ENCODE measurements at places on chromosomes 11 and 22.

- no peak for DNase-seq
These were observed 311.2 kb downstream of the NXPE2 start for GRCh38 chr11:114989536-114989935.

- no peak for DNase-seq
These were observed 9.0 kb upstream of the FLRT1 start for GRCh38 chr11:64026575-64027205.

- DNase-seq = no peak
These were observed 548 bp downstream of the FDXACB1 start for GRCh38 chr11:111878385-111878848.

DNA sequence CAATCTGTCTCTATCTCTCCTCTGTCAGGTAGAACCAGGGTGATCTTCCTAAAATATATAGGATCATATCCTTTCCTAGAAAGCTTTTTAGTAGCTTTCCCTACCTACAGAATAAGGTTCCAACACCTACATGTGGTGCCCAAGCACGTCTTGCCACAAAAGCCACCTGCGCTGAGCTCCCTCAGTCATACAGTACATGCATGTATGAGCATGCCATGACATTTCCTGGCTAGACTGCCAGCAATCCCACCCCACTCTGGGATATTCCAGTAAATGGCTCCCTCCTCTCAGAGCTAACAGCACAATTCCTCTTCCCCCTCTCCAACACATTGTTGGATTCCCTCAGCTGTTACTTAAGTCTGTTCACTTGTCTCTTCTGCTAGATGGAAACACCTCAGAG is 398.0 kb downstream of the TENM4 start:
- DNase-seq = no peak

- DNase-seq = no peak
These were observed 100.8 kb downstream of the TRIM29 start for GRCh38 chr11:120037111-120037510.

- no peak for DNase-seq
These were observed 1307.5 kb upstream of the TENM4 start for GRCh38 chr11:80748207-80748925.

DNA sequence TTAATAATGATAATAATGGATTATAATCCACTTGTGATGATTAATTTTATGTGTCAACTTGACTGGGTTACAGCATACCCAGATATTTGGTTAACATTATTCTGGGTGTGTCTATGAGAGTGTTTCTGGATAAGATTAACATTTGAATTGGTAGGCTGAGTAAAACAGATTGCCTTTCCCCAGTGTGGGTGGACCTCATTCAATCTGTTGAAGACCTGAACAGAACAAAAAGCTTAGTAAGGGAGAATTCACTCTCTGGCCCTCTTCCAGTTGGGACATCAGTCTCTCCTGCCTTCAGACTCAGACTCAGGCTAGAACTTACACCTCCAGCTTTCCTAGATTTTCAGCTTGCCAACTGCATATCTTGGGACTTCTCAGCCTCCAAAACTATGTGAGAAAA is 37.3 kb upstream of the RRAS2 start:
- no peak for DNase-seq

DNA sequence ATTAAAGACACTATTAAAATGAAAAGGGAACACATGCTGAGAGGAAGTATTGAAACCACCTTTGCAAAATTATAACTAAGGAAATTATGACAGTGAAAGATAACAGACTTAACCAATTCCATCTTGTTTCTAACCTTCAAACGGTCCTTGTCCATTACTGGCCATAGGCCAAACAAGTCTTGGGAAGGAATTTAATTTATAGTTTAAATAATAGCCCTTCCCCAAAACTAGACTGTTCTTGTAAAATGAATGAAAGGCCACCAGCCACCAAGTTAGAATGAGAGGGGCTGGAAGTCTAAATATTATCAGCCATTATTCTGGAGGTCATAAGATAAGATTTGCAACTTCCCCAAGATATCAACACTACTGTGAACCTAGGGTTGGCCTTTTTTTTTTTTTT is 1.8 kb upstream of the TALDO1 start:
- no peak for DNase-seq

- no peak for DNase-seq
These were observed 39.3 kb downstream of the LARGE1 start for GRCh38 chr22:33880986-33881385.

GRCh38 chr11:107661656-107662055 is 50.2 kb downstream of the SLN start:
- DNase-seq = no peak

DNA sequence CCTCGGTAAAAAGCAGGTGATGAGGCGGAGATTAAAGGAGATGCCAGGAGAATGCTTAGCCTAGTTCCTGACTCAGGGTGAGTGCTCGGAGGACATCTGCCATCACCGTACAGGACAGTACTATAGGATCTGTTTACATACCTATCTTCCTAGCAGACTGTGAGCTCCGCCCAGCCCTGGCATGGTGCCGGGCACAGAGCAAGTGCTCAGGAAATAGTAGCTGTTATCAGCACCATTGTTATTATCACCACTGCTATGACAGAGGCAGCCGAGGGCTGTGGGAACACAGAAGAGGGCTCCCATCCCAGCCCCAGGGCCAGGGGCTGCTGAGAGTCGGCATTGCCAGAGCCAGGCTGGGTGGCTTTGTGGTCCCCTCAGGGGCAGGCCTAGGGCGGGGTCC is 642 bp upstream of the SEPTIN3 start:
- no peak for DNase-seq

DNA sequence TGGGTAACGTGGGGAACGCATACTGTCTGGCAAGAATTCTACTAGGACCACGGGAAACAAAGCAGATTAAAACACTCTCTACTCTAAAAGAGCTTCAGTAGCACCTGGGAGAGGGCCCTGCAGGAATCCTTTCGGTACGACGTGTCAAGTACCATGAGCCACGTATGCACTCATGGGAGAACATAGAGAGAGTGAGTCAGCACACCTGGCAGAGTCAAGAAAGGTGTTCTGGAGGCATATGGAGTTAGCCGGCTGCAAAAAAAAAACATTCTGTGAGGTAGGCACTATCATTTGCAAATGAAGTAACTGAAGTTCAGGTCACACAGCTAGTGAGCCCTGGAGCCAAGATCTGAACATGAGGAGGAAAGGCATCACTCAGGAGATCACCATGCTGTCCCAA is 71.1 kb upstream of the BID start:
- DNase-seq = no peak
